ENCODE measurements at places on chromosomes 12 and 14.
A peak's percentile ranks its signal among the peaks of the same experiment; 100 is the strongest.

- no peak for DNase-seq
Measured at GRCh38 chr14:95174184-95174792, 17.0 kb upstream of the DICER1 start.

DNA sequence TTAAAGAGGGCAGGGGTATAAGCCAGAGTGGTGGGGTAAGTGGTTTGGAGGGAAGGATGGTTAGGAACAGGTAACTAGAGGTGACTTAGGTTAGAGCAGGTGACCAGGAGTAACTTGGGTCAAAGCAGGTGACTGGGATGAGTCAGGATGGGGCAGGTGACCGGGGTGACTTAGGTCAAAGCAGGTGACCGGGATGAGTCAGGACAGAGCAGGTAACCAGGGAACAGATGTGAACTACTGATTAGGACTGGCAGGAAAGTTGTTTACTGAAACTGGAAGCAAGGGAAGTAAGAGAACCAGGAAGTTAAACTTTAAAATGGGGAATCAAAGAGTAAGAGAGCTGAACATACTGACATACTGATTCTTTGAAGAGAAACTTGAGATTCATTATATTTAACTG is 57.4 kb downstream of the FSCB start:
- DNase-seq: no peak

- DNase-seq: peak; percentile 41
Measured at GRCh38 chr12:62435303-62436163, 31.1 kb upstream of the MON2 start.

DNA sequence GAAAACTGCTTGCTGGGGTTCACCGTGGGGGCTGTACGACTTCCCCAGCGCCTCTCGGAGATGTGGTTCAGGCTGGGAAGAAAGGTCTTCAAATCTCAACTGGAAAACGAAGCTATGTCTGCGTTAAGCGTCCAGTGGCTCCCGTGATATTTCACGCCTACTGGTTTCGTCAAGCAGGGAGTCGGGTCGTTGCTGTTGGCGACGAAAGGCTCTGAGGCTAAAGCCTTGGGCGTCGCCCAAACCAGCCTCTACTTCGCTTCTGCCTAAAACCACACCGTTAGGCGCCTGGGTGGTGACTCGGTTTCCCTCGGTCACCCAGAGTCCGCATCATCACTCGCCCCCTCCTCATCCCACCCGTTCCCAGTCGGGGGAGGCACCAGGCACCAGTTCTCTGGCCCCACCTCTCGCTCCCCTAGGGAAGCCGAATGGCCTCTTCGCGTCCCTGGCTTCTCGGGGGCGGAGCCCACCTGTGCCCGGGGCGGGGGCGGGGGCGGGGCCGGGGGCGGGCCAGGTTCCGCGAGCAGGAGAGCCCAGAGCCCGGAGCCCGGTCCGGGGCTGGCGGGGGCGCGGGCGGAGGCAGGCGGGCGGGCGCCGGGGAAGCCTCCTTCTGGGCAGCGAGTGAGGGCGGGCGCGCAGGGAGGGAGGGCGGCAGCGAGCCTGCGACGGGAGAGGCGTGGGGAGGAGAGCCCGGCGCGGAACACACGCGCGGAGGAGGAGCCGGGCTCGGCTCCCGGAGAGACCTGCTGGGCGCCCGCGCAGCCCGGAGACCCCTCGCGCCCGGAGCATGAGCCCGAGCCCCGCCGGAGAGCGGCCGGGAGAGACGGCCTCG is at the start of gene B4GALNT3:
B4GALNT3 (plus strand) TSS at position 510 of the 829 bp plus-strand sequence. CDS start 438 bp downstream, outside the sequence.
- peak; percentile 53 for DNase-seq

- DNase-seq: no peak
Measured at GRCh38 chr12:21940549-21941505, at the start of gene ABCC9. ABCC9 (minus strand) TSS chr12:21941426; CDS start chr12:21936674, 4,752 bp downstream.

Data from GM12891 (cell line).